ENCODE measurements at places on chromosomes 5 and 9. TPM values are rescaled to one million over a fixed set of nuclear protein-coding genes. Genes with fewer than 3 reads are reported as not detected.

The GLRA1 gene
- total RNA-seq = not detected

The TRPM3 gene
- total RNA-seq = 0.80 TPM

- H3K36me3 ChIP-seq = no peaks in the 10 kb centered on the region
- no peak for DNase-seq
- H3K27ac ChIP-seq = no peak overlapping the region
- no peaks in the 10 kb centered on the region for H3K27me3 ChIP-seq
Measured at GRCh38 chr5:96080557-96080956, 118.9 kb upstream of the ELL2 start.

The DNAJA1 gene
- 47.7 TPM for total RNA-seq

- H3K27me3 ChIP-seq = no peaks in the 10 kb centered on the region
- no peaks in the 10 kb centered on the region for H3K36me3 ChIP-seq
- no peak overlapping the region for H3K4me3 ChIP-seq
Measured at GRCh38 chr9:71675105-71675856, 93.0 kb downstream of the CEMIP2 start.

DNA sequence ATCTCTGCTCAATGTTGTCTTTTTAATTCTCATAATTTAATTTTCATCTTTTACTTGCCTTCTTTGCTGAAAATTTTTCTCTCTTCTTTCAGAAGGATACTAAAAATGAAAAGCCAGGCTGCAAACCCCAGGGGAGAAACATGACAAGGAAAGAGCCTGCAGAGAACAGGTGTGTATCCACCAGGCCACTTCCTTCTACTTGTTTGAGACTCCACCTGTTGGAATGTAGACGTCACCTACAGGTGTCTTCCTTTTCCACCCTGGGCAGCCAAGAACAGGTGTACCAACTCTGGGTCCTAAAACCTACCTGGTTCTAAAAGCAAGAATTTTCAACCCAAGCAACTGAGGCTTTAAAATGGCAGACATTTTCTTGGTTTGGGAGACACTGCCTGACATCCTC, 166.8 kb downstream of the ATP10B start:
- no peaks in the 10 kb centered on the region for H3K27me3 ChIP-seq
- DNase-seq = no peak
- peak overlapping the region; percentile 4 for H3K27ac ChIP-seq
- no peaks in the 10 kb centered on the region for H3K4me1 ChIP-seq
- H3K36me3 ChIP-seq = no peaks in the 10 kb centered on the region
- peak overlapping the region; percentile 45 for H3K4me3 ChIP-seq

Measured in Peyer's patch (tissue), 4 donors.